ENCODE measurements at places on chromosomes 6 and 20.

DNA sequence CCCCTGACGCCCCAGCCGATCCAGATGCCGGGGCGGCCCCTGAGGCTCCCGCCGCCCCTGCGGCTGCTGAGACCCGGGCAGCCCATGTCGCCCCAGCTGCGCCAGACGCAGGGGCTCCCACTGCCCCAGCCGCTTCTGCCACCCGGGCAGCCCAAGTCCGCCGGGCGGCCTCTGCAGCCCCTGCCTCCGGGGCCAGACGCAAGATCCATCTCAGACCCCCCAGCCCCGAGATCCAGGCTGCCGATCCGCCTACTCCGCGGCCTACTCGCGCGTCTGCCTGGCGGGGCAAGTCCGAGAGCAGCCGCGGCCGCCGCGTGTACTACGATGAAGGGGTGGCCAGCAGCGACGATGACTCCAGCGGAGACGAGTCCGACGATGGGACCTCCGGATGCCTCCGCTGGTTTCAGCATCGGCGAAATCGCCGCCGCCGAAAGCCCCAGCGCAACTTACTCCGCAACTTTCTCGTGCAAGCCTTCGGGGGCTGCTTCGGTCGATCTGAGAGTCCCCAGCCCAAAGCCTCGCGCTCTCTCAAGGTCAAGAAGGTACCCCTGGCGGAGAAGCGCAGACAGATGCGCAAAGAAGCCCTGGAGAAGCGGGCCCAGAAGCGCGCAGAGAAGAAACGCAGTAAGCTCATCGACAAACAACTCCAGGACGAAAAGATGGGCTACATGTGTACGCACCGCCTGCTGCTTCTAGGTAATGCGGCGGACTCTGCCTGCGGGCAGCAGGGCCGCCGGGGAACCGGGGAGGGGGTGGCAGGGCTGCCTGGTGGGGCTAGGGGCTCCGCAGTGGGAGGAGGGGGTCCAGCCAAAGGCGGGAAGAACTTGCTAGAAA, 2.3 kb downstream of the GNAS start:
- no peak for DNase-seq

GRCh38 chr6:117280922-117281321, 15.6 kb downstream of the VGLL2 start:
- DNase-seq = no peak

DNA sequence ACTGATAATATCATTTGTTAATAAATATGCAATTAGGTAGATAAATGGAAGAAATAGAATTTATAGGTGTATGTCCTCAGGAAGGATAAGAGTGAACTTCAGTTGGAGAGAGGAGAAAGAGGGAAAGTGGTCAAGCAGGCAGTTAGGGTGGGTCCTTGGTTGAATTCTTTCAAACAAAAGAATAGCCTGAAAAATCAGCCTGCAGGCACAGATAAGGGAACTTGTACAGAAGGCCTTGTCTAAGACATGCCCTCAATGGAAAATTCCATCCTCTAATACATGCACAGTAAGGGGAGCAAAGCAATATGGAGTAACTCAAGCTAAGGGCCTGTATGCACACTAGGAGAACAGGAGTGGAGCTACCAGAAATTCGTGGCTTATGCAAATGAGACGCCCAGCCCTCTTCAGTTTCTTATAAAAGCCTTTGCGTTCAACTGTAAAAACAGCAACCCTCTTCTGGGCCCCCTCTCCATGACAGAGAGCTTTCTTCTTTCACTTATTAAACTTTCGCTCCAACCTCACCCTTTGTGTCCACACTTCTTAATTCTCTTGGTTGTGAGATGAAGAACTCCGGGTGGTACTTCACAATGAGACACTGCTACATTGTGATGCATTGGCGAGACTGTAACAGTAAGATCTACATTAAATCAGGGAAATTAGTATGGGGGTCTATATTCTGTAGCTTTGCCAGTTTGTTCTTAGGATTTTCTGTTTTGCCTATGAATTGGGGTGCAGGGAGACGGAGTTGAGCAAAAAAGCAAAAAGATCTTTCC, 147.0 kb downstream of the HS3ST5 start:
- DNase-seq = no peak

- no peak for DNase-seq
These were observed 6.5 kb upstream of the ZSCAN9 start for GRCh38 chr6:28218312-28219248.

DNA sequence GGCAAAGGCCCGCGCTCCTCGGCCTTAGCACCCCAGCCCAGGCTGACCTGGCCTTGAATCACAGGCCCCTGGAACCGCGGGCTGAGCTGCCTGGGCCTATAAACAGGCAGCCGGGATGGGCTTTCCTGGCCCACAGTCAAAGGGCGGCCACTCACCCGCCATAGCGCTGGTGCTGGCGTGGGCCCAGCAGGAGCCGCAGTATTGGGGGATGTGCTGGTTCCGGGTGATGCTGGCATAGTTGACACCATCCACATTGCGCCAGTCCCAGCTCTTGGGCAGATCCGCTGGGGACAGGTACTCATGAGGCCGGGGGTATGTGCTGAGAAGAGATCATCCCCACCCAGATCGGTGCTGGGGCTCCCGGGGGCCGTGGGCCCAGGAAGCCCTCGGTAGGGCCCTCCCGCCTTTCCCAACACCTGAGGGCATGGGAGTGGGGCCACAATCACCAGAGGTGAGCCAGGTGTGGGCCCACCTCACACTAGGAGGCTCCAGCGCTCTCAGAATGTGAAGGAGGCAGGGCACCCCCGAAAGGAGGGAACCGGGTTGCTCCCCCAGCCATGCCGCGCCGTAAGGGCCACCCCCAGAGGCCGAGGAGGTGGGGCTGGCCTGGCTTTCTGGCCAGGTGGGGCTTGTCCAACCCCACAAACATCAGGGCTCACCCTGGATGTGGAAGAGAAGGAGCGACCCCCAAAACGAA, 739 bp downstream of the CTSZ start:
- no peak for DNase-seq

DNA sequence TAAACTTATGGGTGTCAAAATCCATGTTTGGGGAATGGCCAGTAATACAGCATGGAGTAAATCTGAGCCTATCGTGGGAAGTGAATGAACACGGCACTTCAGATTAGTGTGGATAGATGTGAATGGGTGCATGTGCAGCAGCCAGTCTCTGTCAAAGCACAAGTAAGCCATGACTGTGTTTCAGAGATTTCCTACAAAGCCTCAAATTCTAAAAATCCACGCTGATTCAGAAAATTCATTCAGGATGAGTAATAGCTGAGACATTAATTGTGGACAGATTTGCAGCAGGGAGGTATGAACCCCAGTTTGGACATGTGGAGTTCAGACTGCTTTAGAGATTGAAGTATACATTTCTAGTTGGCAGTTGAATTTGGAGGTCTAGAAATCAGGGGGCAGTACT, 115.1 kb downstream of the QKI start:
- DNase-seq = no peak

DNA sequence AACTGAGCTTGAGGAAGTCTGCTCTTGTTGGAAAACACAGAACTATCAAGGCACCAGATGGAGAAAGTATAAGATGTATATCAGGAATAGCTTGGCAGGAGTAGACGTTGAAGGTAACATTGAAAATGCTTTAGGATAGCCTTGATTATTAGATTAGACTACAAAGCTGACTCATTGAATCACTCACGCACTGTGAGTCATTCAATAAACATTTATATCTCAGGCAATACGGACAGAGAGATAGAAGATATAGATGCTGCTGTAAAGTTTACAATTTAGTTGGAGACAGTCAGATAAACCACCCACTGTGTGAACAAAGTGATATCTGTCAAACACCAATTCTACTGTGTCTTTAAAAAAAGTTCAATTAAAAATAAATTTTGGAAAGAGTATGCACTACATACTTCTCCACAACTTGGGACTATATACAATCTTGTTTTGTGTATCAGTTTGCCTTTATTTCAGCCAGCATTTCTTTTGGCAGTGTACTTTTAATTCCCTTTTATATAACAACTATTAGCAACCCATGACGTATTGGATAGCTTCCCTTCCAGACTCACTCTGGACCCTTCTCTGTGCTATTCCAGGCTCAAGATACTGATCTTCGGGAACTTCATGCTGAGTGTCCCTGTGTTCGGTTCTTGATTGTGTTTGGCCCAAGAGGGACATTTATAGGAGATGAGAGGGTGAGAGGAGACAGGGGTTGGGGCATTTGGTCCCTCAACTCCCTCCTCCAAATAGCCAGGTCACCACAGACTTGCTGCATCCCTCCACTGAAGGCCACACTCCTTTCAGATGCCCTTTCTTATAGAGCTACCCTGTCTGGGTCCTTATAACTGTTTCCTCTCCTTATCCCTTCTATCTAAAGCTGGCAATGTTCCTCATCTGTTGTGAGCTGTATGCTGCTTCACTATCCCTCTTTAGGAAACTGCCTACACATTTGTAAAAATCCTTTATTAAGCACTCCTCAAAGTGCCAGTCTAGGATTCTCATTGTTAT, 176.6 kb upstream of the PTPRK start:
- DNase-seq = no peak

- no peak for DNase-seq
These were observed 186.9 kb downstream of the HIVEP2 start for GRCh38 chr6:142757852-142758628.

- DNase-seq = no peak
These were observed 196.5 kb upstream of the OPRM1 start for GRCh38 chr6:153842491-153842890.

DNA sequence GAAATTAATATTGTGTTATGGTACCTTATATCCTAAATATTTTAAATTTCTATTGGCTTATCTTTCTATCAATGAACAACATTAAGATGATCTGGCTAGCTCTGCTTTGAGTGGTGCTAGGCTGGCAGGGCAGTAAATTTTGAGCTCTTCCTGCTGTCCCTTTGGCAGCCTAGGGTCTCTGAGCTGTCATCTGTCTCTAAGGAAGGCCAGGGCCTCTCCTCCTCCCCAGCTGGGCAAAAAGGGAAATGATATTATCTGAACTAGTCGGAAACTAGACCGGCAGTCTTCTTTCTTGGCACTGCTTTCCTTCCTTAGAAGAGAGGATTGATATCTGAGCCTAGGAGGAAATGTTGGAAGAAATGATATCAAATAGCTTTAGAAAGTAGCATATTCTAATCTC, 176.7 kb upstream of the BTBD3 start:
- no peak for DNase-seq

DNA sequence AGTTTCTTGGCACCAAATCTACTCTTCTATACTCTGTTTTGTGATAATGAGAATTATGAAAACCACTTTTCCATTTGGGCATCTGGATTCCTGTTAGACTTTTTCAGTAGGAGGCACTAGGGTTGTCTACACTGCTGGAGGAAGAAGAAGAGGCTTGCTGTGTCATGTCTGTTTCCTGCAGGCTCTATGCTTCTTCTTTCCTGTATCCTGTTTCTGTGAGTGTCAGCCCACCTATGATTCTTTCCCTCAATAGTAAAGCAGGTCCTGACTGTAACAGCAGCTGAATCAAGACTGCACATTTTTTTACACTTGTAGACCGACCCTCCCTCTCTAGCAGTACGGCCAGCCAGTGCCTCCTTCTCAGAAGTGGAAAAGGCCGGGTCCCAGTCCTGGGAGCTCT, 603.9 kb downstream of the HDGFL1 start:
- no peak for DNase-seq

GRCh38 chr6:169388395-169389166, 134.9 kb upstream of the THBS2 start:
- no peak for DNase-seq

- no peak for DNase-seq
These were observed 93.7 kb upstream of the ATXN1 start for GRCh38 chr6:16854986-16855385.

DNA sequence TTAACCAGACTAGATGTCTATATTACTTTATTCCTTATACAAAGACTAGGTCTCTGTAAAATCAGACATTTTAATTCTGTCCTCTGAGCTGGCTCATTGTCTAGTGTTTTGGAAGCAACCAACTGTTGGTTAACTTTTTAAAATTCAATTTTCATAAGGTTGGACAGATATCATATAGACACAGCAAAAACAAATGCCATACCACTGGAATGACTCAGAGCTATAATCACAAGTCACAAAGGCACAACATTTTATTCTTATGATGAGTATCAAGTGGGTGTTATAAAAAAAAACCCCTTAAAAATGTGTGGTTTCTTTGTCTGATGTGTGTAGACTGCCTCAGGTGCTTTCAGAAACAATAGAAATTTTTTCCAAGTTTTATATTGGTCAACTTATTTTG, 296.2 kb upstream of the MARCKS start:
- no peak for DNase-seq

- DNase-seq = no peak
These were observed 37.8 kb upstream of the STXBP5 start for GRCh38 chr6:147166360-147166944.

GRCh38 chr6:76250666-76251065, 178.2 kb upstream of the IMPG1 start:
- no peak for DNase-seq

- no peak for DNase-seq
These were observed 19.1 kb downstream of the FBXL4 start for GRCh38 chr6:98928688-98929087.

DNA sequence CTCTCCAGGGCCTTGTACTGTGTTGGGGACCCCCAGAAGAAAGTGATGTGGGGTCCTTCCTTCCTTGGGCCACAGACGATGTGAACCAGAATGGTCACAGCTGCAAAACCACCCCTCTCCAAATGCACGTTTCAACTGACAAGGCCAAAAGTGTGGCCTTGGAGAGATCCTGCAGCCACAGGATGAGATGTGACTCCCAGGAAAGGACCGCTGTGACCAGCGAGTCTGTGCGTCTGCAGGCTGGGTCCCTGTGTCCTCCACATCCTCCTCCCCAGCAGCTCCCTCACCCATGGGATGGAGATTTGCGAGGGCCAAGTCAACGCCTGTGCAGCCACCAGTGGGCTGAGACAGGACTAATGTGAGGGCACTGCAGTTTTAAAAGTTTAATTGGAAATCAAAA, 247.0 kb downstream of the ERMARD start:
- no peak for DNase-seq

GRCh38 chr20:20782231-20782630, 69.8 kb upstream of the RALGAPA2 start:
- no peak for DNase-seq

GRCh38 chr6:33761922-33762629, 15.4 kb upstream of the IP6K3 start:
- DNase-seq = peak; percentile 25

Measured in stimulated activated CD4-positive, alpha-beta T cell treated with anti-CD3 and anti-CD28 coated beads, Interleukin-2, amount 100 ng/mL, for 48 hours (primary cell).